NCI-H2029 treated with DMSO at 0.1 percent for 48 hours (cell line): ENCODE measurements at places on chromosomes 16 and 17.
A peak's percentile ranks its signal among the peaks of the same experiment; 100 is the strongest.

GRCh38 chr17:80859002-80859941 is 132.4 kb upstream of the CHMP6 start:
- DNase-seq = peak; percentile 17

GRCh38 chr17:17414341-17414805 is 62.4 kb upstream of the MED9 start:
- no peak for DNase-seq

DNA sequence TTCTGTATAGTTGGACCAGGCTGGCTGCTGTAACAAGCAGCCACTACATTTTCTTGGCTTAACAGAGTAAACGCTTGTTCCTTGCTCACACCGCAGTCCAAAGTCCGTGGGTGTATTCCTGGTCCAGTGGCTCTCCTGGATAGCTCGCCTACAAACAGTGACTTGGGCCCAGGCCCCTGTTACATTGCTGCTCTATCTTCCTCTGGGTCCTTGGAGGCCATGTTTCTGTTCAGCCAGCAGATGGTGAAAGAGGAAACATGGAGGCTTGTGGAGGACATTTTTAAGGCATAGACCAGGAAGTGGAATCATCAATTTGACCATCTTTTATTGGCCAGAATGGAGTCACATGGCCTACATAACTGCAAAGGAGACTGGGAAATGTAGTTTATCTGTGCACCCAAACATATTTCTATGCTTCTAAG is 55.1 kb downstream of the ATP2C2 start:
- DNase-seq = no peak

- DNase-seq = no peak
Observed at GRCh38 chr17:70096861-70097260, 21.8 kb downstream of the KCNJ16 start.

DNA sequence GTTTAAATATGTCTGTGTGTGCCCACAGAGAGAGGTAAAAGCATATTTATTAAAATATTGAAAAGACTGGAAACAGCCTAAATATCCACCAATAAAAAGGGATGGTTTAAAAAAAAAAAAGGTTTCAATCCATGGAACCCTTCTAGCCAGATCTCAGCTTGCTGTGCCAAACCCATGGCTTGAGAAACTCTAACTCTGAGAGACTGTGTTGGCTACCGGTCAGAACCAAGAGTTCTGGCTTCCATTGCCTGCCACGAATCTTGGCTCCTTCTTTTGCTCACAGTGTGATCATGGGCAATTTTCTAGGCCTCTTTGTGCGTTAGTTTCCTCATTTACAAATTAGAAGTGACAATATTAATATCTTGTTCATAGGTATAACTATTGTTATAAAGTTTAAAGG is 201.3 kb upstream of the IRX3 start:
- DNase-seq = no peak

- DNase-seq = no peak
Observed at GRCh38 chr17:77848257-77848656, 110.2 kb upstream of the TNRC6C start.

GRCh38 chr16:48426244-48427141 is 41.3 kb upstream of the SIAH1 start:
- no peak for DNase-seq

DNA sequence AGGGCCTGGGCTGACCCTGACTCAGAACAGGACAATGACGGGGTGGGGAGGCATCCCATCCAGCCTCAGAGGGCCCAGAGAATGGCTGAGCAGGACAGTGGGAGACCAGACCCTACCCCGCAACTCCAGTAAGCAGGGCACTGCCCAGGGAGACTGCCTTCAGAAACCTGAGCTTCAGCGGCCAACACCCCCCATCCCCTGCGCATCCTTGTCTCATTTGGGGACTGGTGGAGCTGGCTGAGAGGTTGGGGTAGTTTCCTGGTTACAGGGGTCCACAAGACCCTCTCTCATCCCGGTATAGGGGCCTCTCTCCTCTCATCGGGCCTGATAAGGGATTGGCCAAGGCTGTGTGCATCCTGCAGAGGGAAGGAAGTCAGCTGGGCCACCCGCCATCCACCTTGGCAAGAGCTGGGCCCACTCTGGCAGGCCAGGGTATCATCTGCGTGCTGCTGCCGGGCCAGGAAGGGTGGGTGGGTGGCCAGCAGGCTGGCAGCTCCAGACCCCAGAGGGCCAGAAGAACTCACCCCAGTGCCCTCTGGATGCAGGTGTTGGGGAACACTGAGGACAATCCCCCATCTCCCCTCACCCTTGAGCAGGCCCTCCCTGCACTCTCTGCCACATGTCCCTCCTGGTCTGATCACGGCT is 229.1 kb downstream of the KATNIP start:
- DNase-seq = no peak

GRCh38 chr17:5785338-5785737 is 201.0 kb upstream of the NLRP1 start:
- DNase-seq = no peak

DNA sequence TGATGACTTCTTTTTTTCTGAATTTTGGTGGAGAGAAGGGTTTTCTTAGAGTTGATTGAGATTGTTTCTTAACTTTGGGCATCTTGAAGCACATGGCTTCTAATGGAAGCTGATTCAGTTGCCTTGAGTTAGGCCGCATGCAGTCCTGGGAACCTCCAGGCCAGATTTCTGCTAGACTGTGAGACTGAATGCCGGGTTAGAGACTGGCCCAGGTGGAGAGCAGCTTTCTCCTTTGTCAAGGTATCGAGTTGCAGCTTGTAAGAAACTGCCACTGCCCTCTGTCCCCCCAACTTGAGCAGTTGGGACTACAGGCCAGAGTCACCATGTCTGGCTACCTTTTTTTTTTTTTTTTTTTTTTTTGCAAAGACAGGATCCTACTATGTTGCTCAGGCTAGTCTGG is 77.6 kb downstream of the CLEC16A start:
- no peak for DNase-seq

DNA sequence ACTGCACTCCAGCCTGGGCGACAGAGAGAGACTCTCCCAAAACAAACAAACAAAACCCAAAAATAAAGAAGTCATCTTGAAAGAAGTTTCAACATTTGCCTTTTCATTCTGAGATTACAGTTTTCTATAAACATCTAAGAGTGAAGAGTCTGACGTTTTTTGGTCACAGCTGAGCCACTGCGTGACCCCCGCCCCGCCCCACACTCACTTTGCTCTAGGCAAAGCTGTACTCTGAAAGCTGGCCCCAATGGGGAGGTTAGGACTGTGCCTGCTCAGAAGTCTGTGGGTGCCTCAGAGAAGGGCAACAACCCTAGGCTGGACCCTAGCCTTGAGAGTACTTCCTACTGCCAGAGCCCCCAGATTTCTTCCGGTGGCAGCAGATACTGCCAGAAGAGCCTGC is 19.3 kb downstream of the CYB5D2 start:
- no peak for DNase-seq

- DNase-seq = no peak
Observed at GRCh38 chr17:78322327-78322857, 37.5 kb downstream of the SOCS3 start.

DNA sequence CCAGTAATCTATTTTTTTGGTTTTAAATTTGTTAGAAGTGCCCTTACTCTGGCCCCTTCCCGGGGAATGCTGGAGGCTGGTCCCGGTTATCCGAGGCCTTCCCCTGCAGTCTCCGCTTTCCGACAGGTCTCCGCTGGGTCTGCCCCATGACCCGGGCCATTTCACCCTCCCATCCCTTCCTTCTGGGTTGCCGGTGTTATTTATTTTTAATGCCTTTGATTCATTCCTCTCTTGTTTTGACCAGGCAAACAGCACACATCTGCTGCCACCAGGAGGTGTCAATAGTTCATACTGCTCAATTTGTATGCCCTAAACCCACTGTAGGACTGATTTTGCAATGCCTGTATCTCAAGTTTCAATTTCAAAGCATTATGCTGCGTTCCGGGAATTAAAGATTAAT is 113.2 kb upstream of the IRX5 start:
- no peak for DNase-seq

GRCh38 chr16:31467151-31467773 is 4.7 kb upstream of the TGFB1I1 start:
- no peak for DNase-seq

DNA sequence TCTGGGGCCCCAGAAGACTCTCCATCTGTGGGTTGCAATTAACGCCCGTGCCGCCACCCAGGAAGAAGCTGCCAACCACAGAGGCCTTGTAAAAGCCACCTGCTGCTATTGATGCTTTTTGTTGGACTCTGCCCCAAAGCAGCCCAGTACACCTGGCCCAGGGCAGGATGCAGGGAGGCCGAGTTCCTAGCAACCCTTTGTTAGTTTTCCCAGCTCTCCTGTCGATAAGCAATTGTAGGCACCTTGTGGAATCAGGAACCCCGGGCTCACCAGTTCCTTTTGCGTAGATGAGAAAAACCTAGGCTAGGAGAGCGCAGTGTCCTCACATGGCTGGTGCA is 103.3 kb downstream of the ABCC6 start:
- peak; percentile 77 for DNase-seq

DNA sequence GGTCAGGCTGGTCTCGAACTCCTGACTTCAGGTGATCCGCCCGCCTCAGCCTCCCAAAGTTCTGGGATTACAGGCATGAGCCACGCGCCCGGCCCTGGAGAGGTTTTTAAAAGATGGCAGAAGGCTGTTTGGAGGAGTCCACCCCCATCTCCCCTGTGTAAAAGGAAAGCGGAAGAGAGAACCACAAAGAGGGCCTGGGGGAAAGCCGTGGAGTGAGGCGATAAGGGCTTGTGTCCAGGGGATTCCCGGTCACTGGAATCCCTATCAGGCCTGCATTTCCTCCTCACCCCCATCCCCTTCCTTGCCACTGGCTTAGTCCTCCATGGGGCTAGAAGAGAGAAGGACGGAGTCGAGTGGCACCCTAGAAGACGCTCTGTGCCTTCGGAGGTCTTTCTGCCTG is at the start of gene GP1BA:
Gene GP1BA, plus strand, starts transcription at position 315 of the 400 bp plus-strand sequence. CDS start 328 bp downstream, outside the sequence.
- DNase-seq = no peak

GRCh38 chr16:79124016-79124756 is 476.4 kb downstream of the MAF start:
- no peak for DNase-seq
